ENCODE measurements at places on chromosomes 13 and 19.

- DNase-seq, result no peak
Observed at GRCh38 chr19:8566855-8567254, 10.4 kb downstream of the MYO1F start.

DNA sequence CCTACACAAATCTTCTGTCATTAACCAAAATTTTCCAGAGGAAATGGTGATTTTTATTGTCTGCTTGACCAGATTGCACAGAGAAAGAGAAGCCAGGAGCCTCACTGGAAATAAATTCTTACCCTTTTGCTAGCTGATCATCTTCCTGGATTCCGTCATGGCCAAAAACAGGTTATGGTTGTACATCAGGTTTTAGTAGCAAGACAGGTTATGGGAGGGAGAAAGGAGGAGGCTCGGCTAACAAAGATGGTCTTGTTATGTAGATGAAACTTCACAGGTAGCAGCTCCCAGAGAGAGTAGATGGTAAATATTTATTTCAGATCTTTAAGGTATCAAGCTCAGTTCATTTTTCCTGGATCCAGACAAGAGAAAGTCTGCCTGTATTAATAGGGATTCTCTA is 19.7 kb upstream of the CEACAM3 start:
- no peak for DNase-seq

GRCh38 chr19:18364826-18365528 is 21.0 kb upstream of the GDF15 start:
- no peak for DNase-seq

DNA sequence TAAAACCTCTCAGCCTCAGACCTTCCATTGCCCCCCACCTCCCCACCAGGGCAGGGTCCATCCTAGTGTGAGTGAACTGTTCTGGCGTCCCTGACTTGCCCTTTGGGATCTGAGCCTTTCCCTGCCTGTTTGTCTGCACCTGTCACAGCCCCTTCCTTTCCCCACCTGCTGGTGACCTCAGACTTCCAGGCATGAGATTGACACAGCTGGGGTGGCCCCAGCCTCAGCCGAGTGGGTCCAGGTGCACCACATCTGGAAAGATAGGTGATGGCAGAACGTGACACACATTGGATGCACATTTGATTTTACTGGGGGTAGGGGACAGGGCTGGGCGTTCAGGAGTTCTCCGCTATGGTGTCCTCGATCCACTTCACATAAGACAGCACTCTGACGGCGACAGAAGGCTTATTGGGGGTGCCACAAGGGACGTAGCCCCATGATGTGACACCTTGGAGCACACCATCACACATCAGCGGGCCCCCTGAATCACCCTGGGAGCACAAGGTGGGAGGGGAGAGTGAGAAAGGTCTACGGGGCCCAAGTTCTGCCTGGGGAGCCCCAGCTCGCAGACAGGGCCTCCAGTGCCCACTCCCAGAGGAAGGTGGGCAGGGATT is 4.6 kb downstream of the KLK1 start:
- no peak for DNase-seq

DNA sequence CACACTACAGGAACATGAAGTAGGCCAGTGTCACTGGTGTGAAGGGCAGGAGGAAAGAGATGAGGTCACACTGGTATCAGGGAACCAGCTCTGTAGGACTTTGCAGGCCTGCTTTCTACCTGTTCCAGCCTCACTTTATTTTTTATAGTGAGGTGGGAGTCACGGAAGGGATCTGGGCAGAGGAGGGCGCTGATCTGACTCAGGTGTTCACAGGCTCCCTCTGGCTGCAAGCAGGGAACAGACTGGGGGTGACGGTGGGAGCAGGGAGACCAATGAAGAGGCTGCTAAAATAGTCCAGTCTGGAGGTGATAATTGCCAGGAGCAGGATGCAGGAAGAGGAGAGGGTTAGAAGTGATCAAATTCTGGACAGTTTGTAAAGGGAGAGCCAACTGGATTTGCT is 2.8 kb downstream of the THAP8 start:
- no peak for DNase-seq

- peak; percentile 56 for DNase-seq
Observed at GRCh38 chr19:35142606-35143230, 337 bp upstream of the FXYD7 start.

DNA sequence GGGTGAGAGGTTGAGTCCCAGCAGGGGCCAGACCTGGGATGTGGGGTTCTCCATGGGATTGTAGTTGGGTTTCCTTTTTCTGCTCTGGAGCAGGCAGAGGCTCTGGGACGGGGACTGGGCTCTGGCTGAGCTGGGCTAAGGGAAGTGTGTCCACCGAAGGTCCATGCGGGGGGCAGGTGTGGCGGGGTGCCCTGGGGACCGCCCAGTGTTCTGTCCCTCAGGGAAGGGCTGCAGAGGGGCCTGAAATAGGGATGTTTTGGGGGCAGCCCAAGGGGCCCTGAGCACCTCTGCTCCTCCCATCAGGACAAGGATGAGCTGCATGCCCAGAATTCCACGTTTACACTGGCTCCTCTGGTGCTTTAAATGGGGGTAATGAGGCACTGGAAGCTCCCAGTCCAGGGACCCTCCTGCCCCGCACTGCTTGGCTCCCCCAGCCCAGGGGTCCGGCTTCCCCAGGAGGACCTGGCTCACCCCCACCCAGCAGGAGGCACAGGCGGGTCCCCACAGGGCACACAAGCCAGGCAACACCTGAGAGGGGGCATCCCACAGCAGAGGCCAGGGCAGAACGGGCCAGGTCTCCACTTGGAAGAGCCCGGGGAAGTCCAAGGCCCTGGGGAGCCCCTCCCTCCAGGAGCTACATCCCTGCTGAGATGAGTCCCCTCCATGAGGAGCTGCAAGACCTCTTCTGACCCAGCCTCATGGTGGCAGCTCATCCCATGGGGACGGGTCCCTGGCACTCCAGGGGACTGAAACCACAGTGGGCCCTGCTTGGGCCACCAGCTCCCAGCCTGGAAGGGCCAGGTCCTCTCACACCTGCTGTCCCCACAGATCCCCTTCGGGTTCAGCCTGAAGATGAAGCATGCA is 14.7 kb upstream of the ZNF14 start:
- no peak for DNase-seq

DNA sequence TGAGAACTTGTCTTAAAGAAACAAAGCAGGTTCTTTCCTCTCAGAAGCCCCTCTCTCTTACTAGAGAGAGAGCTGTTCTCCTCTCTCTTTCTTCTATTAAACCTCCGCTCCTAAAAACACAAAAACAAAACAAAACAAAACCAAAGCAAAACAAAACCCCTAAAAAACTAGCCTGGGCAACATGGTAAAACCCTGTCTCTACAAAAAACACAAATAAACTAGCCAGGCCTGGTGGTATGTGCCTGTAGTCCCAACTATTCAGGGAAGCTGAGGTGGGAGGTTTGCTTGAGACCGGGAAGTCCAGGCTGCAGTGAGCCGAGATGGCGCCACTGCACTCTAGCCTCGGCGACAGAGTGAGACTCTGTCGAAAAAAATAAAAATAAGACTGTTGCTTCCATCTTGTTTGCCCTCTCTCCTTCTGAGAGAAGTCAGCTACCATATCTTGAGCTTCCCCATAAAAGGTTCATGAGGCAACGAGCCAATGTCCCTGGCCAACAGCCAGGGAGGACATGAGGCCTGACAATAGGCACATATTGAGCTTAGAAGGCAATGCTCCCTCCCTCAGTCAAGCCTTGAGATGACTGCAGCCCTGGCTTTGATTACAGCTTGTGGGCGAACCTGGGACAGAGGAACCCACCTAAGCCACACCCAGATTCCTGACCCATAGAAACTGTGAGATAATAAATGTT is 17.5 kb upstream of the FLT3 start:
- no peak for DNase-seq

Data from stimulated activated CD4-positive, alpha-beta T cell treated with anti-CD3 and anti-CD28 coated beads, Interleukin-12 subunit alpha, Interleukin-12 subunit beta, amount 100 ng/mL, for 48 hours (primary cell).